BE2C (cell line): ENCODE measurements at places on chromosomes 1 and 21.

GRCh38 chr1:170215072-170215885 lies 69.5 kb downstream of the NTMT2 start:
- DNase-seq = no peak

GRCh38 chr1:166907763-166908162 lies 31.7 kb upstream of the TADA1 start:
- no peak for DNase-seq

- DNase-seq = peak; percentile 48
These were observed 44.9 kb downstream of the SYT6 start for GRCh38 chr1:114108751-114109255.

GRCh38 chr21:42581993-42582786 lies 68.5 kb downstream of the SLC37A1 start:
- no peak for DNase-seq

DNA sequence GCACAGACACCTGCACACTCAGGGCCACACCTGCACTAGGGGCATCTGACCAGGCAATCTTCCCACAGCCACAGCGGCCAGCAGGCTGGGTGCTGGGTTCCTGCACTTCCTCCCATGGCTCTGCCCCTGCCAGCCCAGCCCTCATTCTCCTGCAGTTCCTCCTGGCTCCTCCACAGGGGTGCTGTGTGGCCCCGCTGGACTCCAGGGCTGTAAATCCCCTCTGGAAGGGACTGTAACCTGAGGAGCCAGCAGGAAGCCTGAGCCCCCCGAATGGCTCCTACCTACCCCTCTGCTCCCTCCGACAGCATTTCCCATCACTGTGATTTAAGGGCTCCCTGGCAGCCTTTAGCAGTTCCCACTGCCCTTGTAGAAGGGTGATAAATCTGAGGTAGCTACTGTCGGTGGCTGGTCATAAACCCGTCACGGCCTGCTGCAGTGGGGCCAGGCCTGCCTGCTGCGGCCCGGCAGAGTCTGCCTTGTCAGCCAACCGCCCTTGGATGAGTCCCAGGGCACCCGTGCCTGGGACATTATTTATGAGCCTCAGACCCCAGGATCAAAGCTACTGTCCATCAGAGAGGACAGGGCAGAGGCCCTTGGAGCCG lies 8.8 kb downstream of the UBL4B start:
- DNase-seq = no peak

DNA sequence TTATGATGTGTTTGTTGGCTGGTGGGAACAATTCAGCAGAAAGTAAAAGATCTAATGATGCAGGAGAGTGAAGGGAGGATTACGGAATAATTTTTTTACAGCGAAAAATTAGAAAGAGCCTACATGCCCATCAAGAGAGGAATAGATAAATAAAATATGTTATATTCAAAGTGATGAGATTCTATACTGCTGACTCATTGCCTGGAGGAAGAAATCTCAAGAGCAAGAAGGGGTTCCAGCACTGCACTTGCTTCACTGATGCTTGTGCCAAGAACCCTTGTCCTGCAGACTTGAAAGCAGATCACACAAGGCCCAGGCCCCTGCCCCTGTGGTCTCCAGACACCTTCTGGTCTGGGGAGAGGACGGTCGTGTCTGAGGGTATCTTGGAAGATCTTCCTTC lies 295.1 kb upstream of the POU3F1 start:
- no peak for DNase-seq

- DNase-seq = no peak
These were observed 96.8 kb downstream of the NRIP1 start for GRCh38 chr21:14968029-14968428.
